Stimulated activated CD4-positive, alpha-beta T cell treated with anti-CD3 and anti-CD28 coated beads, TNF-alpha, amount 100 ng/mL, for 4 hours (primary cell): ENCODE measurements at places on chromosomes 7 and 10.

DNA sequence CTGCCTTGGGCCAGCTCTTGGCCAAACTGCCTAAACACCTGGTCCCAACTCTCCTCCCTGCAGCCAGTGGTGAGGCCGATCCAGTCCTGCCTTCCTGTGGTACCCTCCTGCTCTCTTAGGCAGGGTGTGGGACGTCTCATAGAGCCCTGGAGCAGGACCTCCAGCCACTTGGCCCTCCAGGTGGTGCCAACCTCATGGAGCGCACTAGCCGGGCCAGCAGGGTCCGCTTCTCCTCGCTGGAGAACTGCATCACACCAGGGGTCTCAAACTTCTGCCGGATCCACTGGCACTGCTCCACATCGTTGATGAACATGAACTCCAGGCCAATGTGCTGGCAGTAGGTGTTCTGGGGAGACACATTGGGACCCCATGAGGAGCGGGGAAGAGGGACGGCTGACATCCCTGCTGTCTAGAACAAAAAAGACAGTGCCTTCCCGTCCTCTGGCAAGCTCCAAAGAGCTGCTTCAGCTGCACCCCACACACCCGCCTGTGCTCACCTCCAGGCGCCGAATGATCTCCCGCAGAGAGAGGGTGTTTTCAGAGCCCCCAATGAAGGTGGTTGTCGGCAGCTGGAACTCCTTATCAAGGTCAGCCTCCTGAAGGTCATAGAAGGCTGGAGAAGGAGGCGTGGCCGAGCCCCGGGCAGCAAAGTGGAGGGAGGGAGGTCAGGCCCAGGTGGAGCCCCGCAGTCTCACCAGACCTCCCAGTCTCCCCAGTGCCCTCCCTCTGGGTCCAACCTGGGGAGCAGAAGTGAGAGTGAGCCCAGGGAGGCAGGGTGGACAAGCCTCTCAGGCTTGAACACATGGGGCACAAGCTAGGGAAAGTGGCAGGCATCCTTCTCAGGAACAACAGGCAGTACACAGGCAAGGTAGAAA lies 10.2 kb downstream of the OGDHL start:
- no peak for DNase-seq

GRCh38 chr7:115812794-115813193 lies 217.8 kb downstream of the TFEC start:
- no peak for DNase-seq

DNA sequence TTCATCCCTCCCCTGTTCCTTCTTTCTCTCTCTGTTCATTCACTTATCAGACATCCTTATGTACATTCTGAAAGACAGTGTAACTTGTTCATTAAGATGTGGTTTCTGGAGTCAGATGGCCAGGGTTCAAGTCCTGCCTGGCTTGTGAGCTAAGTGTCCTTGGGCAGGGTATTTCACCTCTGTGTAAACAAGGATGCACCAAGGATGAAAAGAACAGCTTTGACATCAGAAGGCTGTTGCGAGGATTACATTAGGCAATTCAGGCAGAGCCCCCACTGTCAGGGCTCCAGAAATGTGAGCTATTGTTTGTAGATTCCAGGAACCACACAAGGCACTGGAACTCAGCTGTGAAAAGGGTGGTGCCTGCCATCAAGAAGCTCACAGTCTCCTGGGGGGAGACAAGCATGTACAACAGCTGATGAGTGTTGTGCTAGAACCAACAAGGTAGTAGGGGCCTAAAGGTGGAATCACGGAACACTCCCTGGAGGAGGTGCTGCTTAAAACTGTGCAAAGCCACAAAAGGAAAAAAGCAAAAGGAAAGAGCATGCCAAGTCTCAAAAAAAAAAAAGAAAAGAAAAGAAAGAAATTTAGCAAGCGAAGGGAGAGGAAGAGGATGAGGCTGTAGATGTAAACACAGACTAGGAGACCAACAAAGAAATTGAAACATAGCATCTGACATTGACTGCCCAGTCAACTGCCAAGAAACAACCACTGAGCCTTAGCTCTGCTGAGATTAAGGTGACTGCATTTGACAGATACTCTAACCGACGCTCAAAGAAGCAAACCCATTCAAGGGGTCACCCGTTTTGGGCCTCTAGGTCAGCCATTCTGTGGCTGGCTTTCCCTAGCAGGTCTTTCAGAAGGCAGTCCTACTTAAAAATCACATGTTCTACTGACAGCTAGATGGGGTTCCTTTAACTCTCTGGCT lies 12.5 kb downstream of the PDLIM1 start:
- no peak for DNase-seq

DNA sequence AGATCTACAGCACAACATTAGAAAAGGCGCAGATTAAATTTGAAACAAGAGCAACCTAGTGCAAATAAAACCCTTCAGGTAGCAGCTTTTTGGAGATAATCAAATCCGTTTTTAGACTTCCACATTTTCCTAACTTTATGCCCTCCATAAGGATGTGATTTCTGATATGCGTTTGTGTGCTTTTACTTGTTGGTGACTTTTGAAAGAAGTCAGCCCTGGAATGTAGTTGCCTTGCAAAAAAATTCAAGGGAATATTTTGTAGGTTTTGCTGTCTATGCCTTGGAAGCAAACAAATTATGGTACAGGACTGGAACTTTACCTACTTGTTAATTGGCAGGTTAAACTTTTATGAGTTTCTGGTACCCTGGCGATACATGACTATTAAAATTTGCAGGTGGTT lies 86.7 kb upstream of the HDAC9 start:
- DNase-seq = no peak

GRCh38 chr10:44923611-44924010 lies 12.5 kb downstream of the TMEM72 start:
- DNase-seq = no peak

DNA sequence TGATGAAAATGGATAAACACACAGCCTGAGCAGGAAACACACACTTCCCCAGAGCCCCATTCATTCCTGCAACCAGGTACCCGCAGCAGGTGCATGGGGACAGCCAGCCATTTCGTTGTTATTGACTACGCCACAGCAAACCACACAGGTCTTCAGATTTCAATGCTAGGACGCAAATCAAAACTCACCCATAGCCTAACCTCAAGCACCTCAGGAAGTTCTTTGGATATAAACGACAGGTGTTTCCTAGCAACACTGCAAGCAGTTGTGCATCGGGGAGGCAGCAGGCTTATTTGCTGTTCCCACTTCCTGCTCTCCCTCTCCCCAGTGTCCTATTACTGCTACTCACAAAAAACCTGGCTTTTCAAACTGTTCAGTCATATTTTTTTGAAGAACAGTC lies 176.5 kb upstream of the FRMD4A start:
- DNase-seq = peak; percentile 5

GRCh38 chr10:119208553-119208940 lies 1.2 kb downstream of the GRK5 start:
- DNase-seq = no peak

DNA sequence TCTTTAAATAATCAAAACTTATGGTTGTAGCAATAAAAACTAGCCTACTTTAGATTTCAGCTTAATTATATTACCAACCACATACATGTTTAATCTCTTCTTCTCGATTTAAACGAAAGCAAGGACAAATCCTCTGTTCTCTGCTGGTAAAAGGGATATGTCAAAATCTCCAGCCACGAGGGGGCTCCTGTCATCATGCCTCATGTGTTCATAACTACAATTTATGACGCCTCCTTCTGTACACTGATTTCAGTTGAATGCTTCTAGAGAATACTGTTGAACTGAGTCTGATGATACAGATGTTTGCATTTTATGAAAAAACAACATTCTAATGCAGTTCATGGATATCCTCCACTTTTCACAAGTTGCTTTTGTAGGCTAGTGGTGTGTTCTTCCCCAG lies 220.0 kb upstream of the DPP6 start:
- no peak for DNase-seq

GRCh38 chr7:159030490-159031134 lies 114.1 kb downstream of the VIPR2 start:
- no peak for DNase-seq

DNA sequence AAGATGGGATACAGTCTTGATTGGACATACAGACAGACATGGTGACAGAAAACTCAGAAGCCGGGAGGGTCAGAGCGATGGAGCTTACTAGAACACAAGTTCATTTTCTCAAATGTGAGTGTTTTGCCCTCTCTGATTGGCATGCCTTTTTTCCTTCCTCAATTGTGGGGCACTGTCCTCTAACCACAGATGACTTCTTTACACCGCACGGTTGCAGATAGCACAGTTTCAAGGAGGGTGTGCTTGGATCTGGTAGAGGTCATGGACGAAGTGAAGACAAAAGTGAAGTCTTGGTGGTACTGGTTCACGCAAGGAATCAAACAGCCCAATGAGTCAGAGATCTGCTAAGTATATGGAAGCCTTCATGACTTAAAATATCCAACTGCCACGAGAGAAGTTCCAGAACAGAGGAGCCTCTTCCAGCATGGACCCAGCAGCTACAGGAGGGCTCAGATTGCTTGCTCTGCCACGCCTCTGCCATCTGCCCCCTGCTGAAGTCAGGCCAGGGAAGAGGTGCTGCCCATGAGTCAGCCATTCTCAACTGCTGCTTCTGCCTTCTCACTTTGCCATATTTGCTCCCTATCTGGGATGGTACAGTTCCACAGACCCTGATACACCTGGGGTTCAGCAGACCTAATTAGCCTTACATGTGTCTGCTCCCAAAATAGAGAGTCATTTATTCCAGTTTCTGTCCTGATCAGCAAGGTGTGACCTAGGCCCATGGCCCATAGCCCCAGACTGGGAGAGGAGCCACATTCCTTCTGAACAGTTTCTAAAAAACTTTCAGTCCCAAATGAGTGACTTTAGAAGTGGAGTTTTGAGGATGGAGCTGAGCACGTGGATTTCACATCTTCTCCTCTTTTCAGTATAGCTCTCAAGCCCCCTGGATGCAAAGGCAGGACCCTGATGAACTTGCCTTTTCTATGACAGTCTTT lies 413.8 kb downstream of the KCNMA1 start:
- no peak for DNase-seq

DNA sequence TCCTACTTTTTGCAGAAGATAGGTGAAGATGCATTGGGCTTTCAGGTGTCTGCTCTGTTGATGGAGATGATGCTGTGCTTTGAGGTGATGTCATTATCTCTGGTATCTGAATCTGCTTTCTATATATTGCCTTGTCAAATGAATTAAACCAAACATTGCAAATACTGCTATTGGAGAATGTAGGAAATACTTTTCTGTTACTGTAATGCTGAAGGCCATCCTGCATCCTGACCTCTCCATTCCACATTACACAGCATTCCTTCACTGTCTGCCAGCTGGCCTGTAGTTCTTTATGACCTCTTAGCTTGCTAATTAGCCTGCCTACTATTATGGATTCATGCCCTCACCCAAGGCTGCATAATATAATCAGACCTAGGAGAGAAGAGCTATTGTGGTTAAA lies 73.2 kb downstream of the VCL start:
- DNase-seq = no peak

DNA sequence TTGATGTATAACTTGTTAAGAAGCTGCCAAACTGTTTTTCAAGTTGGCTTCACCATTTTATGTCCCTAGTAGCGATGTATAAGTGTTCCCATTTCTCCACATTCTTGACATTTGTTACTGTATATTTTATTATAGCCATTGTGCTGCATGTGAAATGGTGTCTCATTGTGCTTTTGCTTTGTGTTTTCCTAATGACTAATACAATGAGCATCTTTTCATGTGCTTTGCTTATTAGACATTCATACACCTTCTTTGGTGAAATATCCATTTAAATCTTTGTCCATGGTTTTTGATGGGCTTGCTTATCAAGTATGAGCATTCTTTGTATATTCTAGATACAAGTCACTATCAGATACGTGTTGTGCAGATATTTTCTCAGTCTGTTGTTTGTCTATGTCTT lies 203.0 kb downstream of the CCSER2 start:
- no peak for DNase-seq

DNA sequence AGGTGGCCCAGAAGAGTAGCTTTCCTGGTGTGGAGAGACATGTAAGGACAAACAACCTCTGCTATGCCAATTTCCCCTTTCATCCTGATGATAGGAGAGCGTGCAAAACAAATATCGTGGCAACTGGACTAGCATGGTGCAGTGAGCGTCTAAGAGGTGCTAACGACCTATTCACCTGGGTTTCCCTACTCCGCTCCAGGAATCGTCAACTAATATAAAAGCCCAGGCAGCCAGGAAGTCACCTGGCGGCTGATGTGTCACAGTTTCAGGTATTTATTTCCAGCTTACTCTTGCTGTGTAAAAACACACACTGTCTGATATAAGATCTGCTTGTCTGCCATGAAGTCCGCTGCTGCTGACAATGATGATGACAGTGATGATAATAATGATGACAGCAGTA lies 56.5 kb upstream of the EFCAB10 start:
- DNase-seq = no peak

DNA sequence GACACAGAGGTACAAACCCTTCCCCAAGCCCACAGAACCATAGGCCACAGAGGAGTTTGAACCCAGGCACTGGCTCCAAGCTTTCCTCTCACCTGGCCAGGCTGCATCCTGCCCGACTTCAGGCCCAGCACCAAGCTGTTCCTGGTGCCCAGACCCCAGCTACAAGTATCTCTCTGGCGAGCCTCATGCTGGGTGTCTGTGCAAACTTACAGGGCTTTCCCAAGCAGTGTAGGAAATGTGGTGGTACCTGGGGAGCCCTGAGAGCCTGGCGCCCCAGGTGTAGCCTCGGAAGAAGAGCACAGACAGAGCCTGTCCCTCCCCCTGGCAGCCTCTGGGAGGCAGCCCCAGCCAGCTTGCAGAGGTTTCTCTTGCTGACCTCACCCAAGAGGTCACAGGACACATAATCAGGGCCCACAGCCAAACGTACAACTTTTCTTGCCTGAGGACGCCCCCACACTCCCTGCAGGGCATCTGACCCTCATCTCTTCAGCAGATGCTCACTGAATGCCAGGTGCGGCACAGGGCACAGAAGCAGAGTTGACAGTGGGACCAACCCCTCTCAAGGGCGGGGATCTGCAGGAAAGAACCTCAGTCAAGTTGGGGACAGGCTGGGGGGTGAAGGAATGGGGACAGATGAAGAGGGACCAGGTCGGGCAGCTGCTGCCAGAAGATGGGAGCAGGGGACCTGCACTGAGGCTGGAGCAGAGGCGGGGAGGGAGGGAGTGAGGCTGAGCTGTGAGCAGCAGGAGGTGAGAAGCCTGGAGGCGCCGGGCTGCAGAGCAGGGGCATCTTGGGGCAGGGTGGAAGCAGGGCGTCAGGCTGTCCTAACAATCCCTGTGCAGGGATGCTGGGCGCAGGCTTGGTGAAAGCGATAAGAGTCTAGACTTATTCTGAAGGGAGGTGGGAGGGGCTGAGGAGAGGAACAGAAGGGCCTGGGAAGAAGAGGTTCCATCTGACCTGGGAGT lies 16.3 kb upstream of the MYL7 start:
- no peak for DNase-seq

DNA sequence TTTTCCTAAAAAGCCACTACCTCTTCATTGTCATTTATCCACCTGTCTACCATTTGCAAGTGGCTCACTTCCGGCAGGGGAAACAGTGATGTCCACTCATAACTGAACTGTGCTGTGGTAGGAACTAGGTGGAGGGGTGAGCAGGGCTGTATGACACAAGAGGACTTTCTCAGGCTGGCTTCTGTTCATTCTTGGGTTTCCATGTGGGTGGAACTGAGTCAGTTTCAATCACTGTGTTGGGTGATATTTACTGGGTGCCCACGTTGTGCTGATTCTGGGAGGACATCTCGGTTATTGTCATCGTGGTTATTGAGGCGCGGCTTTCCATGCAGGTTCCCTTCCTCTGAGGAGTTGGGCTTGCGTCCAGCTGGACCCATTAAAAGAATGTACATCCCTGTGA lies 38.8 kb downstream of the RAMP3 start:
- DNase-seq = no peak

GRCh38 chr10:71727105-71727737 lies 7.6 kb upstream of the C10orf105 start:
- peak; percentile 63 for DNase-seq
